ENCODE measurements at places on chromosomes 2 and 18.

- DNase-seq, result no peak
Measured at GRCh38 chr18:76914314-76914713, 92.0 kb downstream of the ZNF236 start.

- DNase-seq, result no peak
Measured at GRCh38 chr2:234773764-234774409, 177.9 kb upstream of the SH3BP4 start.

DNA sequence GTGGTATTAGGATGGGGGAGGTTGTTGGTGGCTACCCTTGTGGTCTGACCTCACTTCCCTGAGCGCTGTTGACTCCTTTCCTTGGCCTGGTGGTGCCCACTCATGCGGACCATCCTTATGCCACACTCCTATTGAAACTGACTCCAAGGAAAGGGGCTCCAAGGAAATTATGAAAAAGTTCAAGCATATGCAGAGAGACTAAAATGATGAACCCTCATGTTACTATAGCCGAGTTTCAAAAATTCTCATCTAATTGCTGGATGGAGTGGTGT is 96.2 kb upstream of the STPG4 start:
- DNase-seq, result no peak

DNA sequence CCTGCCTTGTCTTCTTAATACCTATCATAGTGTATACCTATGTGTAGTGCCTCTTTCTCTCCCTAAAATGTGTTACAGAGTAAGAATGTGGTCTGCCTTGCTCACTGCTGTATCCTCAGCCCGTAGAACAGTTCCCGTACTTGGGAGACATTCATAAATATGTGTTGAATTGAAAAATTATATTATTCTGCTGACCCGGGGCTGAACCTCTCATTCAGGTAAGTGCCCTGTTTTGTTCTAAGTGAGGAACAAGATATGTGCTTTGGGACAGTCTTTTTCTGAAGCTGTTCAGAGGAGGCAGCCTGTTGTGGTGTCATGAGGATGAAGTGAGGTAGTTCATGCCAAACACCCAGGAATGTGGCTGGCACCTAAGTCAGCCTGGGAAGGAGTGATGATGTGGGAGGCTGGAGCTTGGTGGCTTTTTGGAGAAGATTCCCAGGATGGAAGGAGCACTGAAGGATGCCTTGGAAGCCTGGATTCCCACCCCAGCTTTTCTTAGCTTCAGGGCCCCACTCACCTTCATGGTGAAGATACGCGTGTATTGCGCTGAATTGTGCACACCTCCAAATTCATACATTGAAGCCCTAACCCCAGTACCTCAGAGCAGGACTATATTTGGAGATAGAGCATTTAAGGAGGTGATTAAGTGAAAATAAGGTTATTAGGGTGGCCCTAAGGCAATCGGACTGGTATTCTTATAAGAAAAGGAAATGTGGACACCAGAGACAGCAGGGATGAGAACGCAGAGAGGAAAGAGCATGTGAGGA is 166.3 kb downstream of the DDX1 start:
- no peak for DNase-seq

GRCh38 chr2:235171550-235172031 is 219.8 kb downstream of the SH3BP4 start:
- DNase-seq, result no peak

- DNase-seq, result no peak
Measured at GRCh38 chr2:182187130-182187529, 201.5 kb downstream of the PPP1R1C start.

GRCh38 chr2:189124175-189124574 is 55.4 kb downstream of the COL5A2 start:
- DNase-seq, result no peak

DNA sequence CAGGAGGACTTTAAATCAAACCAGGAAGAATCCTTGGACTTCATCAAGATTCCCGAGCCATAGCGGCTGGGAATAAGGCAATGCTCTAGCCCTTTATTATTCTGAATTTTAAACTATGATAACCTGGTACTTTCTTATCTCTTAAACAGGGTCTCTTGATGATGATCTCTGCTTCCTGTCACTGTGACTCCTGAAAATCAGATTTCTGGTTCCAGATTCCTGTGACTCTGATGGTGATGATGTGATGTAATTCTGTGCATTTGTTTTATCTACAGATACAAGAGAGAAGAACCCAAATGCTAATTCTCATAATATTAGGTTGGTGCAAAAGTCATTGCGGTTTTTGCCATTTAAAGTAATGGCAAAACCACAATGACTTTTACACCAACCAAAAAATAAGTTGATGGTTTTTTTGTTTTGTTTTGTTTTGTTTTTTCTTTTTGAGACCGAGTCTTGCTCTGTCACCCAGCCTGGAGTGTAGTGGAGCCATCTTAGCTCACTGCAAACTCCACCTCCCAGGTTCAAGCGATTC is 116.3 kb upstream of the CREB1 start:
- DNase-seq, result no peak

- DNase-seq, result no peak
Measured at GRCh38 chr2:74714691-74715080, 60.6 kb downstream of the SEMA4F start.

DNA sequence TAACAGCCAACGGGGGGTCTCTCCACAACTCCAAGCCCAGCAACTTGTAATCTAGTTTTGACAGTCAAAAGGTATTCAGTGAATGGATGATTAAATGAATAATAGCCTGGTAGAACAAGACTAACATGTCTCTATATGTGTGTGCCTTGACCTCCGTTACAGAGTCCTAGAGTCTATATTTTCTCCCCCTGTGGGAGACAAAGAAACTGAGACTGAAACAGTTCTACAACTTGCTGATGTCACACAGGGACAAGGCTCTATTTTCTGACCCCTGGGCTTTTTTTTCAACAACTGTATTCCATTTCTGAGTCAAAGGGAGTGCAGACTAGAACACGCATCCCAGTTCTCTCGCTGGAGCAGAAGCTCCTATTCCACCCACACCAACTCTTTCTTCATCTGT is 223.6 kb upstream of the AGAP1 start:
- no peak for DNase-seq

DNA sequence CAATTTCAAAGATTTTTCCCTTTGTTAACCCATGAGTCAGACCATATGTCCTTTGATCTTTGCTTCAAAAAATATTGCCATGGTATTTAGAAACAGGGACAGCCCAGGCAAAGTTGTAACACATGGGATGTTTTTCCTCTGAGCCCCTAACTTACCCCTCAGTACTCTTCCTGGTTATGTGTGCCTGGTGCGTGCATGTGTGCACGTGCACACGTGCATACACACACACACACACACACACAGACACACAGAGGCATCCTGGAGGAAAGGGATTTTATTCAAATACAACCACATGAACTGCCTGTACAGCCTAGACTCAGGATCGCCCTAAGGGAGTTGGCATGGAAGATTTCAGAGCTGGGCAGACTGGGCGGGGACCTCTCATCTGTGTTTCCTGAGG is 5.1 kb downstream of the AFF3 start:
- DNase-seq, result no peak

GRCh38 chr18:56298935-56299334 is 339.5 kb downstream of the TXNL1 start:
- no peak for DNase-seq

GRCh38 chr2:44731505-44731904 is 210.0 kb upstream of the SIX3 start:
- no peak for DNase-seq

DNA sequence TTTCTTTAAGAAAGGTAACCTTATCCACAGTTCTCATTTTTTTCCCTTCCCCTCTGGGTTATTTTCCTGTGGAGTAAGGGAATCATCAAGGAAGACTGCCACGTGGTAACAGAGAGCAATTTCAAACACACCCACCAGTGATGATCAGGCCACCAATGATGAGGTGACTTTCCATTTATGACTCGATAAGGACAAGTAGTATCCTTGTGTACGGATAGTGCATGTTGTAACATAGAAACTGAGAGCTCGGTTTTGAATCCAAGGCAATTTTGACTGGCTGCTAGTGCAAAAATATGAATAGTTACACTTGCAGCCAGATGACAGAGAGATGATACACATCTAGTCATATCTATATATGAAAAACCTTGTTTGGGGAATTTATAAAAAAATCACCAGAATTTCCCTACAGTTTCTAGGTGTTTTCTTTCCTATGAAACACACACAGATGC is 143.6 kb upstream of the TCF4 start:
- no peak for DNase-seq

GRCh38 chr2:216183462-216183861 is 74.3 kb downstream of the XRCC5 start:
- DNase-seq, result no peak

GRCh38 chr2:193847991-193848390 is 1653.3 kb upstream of the TMEFF2 start:
- no peak for DNase-seq

DNA sequence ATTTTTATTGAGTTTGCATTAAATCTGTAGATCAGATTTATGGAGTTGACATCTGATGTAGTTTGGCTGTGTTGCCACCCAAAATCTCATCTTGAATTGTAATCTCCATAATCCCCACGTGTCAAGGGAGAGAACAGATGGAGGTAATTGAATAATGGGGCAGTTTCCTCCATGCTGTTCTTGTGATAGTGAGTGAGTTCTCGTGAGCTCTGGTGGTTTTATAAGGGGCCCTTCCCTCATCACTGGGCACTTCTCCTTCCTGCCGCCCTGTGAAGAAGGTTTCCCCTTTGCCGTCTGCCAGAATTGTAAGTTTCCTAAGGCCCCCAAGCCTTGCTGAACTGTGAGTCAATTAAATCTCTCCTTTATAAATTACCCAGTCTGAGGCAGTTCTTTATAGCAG is 32.2 kb downstream of the ZC3H15 start:
- no peak for DNase-seq

DNA sequence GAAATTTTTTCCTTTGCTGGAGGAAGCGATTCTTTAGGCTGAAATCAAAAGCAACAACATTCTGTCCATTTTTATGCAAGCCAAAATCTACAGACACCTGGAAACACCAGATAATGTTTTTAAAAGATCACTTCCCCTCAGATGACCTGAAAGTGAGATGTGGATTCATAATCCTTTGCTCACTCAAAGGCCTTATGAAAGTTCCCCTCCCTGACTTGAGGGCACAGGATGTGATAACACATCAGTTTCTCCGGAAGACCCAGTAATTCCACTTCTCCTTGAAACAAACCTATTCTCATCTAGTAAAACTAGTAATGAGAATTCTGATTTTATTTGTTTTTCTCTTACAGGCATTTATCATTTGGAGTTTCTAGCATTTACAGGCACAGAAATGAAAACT is 218.3 kb upstream of the RND3 start:
- no peak for DNase-seq

GRCh38 chr2:20604401-20604911 is 46.4 kb downstream of the HS1BP3 start:
- no peak for DNase-seq

DNA sequence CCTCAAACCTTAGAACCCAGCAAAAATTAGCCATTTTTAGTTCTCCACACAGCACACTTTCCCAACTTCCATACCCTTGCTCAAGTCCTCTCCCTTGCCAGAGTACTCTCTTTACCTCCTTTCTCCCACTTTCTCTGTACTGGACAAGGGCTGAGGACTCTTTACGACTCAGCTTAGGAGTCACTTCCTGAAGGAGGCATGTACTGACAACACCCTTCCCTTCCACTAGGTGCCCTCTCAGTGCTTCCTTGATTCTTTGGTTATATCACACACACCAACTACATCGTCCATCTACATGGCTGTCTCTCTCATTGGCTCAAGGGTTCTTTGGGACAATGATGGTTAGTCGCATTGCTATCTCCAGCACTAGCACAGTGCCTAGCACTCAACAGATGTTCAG is 5.2 kb upstream of the C18orf63 start:
- DNase-seq, result no peak

- no peak for DNase-seq
Measured at GRCh38 chr2:219027511-219028055, 13.7 kb downstream of the CFAP65 start.

DNA sequence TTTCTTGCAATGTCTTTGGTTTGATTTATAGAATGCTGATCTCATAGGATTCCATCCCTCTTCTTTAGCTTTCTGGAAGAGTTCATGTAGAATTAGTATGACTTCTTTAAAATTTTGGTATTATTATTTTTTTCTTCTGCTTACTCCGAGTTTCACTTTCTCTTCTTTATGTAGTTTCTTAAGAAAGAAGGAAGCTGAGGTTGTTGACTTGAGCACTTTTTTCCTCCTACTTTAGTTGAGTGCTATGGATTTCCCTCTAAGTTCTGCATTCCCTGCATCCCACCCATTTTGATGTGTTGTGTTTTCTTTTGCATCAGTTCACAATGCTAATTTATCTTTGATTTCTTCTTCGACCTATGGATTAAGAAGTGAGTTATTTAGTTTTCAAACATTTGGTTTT is 78.9 kb upstream of the SPRED2 start:
- no peak for DNase-seq

- DNase-seq, result no peak
Measured at GRCh38 chr18:73646196-73646595, 501.4 kb downstream of the FBXO15 start.
